ENCODE measurements at places on chromosomes 2 and 18.
A peak's percentile ranks its signal among the peaks of the same experiment; 100 is the strongest.

DNA sequence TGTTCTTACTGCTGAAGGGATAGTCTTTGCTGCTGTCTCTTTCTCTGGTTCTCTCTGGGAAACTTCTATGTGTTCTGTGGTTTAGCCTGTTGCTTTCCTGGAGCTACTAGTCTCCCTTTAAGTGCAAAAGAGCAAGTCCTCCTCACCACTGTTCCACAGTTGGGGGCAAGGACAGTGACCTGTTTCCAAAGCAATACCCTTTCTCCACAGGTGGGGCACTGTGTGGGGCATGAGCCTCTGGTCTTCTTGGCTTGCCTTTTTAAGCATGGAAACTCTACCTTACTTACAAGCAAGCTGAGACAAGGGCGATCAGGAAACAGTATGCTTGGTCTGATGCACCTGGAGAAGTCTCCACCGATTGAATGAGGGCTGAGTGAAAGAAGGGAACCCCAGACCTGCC lies 156.7 kb downstream of the CPS1 start:
- DNase-seq = no peak

DNA sequence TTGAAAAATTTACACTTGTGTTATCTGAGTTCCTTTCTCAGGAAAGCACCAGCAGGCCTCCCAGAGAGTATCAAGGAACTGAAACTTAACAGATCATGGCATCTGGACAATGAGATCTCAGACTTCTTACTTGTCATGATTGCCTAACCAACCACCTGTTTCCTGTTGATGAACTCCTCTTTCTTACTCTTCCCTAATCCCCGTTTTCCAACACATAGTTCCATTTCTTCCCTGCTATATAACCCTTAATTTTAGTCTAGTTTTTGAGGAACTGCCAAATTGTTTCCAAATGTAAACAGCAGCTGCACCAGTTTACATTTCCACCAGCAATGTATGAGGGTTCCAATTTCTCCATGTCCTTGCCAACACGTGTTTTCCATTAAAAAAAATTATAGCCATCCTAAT lies 6.1 kb upstream of the FAM171B start:
- no peak for DNase-seq

DNA sequence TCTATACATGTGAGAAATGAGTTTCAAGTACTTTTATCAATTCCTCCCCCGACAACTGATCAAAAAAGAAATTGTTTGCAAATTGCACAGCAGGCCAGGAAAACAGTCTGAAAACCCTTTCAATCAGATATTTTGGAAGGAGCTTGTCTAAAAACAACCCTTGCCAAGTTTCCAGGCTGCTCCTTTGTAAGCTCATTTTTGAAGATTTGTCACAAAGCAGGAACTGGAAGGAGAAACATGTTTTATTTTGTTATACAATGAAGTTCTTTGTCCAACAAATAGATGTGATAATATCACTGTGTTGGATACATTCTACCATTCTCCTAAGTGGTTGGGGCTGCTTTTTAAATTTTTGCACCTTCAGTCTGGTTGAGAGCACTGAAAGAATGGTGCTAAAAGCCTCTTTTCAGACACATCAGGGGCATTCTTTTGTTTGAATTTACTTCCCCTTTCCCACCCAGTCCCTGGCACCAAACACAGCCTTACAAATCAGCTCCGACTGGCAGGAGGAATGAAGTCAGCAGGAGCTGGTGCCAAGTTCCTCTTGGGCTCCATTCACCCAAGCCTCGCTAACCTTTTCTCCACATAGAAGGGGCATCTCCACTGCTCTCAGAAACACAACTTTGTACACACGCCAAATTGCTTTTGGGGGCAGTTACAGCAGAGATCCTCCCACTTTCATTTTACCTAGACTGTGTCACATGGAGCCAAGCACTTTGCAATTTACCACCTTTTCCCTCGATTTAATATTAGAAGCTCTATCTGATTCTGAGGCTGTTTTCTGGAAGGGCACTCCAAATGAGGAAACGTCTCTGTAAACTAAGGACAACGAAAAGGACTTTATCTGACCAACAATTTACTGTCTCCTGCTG lies 88.0 kb downstream of the C1D start:
- no peak for DNase-seq

- DNase-seq = no peak
These were observed 422.5 kb upstream of the CRIM1 start for GRCh38 chr2:35933031-35933430.

GRCh38 chr2:1371082-1371481 lies 42.2 kb upstream of the TPO start:
- DNase-seq = no peak

DNA sequence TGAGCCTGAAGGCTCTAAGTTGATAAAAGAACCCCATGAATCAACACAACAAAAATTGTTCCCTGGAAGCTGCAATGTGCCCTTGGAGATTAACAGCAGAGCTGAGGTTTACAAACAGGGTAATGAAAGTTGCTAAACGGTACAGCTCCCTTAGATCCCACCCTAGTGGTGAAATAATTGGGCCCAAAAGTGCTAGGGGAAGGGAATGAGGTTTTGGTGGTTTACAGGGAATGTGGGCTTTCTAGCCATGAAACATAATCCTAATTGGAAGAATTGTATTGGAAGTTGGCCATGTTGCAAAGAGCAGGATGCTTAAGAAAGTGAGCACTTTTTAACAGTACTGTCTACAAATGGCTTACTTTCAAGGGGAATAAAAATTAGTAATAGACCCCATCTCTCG lies 180.2 kb upstream of the SMIM21 start:
- DNase-seq = no peak

- no peak for DNase-seq
These were observed 114.2 kb upstream of the ZNF236 start for GRCh38 chr18:76708071-76708721.

- no peak for DNase-seq
These were observed 22.2 kb downstream of the SOWAHC start for GRCh38 chr2:109636317-109636716.

DNA sequence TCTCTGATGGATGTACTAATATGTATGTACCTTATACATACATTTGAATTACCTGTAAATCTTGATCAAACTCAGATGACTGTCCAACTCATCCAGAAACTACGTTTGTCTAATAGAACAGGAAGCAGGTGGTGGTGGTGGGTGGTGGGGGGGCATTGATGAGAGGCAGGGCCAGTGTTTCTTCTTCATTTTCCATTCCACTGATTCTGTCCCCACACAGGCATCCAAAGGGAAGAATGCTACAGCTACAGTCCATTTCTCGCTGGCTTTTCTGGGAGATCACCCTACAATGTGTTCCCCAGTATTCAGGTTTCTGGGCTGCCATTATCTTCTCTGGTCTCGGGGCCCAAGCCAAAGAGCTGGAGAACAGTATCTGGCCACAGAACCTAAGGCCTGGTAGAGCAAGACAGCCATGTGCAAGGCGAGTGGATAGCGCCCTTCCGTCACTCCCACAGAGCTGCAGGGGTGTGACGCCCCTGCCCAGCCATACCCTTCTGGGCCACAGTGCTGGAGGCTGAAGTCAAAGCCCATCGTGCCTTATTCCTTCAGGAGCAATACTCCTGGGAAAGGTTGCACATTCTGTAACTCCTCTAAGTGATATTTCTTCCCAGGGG lies 54.5 kb downstream of the BCL11A start:
- no peak for DNase-seq

DNA sequence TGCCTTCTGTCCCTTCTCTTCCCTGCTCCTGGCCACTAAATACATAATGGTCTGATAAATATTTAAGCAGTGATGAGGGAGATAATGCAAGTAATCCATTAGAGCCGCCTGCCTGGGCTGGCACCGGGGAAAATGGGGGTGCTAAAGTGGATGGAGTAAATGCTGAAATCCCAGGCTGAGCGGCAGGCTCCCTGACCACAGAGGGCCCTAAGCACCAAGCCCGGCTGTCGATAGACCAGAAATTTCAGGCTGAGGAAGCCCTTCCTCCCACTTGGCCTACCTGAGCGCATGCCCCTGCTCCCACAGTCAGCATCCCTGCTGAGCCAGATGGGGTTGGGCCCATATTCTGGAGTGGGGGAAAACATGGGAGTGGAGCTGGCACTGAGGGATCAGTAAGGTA lies 197.5 kb upstream of the SKOR2 start:
- DNase-seq = no peak

DNA sequence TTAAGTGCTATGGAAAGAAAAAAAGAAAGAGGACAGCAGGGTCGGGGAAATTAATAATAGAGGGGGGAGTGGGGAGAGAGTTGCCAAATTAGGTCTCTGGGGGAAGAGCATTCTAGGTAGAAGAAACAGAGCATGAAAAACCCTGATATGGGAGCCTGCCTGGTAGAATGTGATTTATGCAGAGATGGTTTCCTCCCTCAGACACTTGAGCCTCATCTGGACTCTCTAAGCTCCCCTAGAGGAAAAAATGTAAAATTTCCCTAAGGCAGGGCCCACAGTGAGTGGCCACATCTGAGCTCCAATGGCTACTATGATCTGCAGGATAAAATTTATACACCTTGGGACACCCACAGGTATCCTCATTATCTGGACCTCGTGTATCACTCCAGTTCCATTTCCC lies 20.6 kb upstream of the EPAS1 start:
- DNase-seq = no peak

GRCh38 chr18:13372531-13372951 lies 154.0 kb downstream of the LDLRAD4 start:
- DNase-seq = no peak

- no peak for DNase-seq
These were observed 9.9 kb downstream of the NCAPH start for GRCh38 chr2:96345438-96345837.

DNA sequence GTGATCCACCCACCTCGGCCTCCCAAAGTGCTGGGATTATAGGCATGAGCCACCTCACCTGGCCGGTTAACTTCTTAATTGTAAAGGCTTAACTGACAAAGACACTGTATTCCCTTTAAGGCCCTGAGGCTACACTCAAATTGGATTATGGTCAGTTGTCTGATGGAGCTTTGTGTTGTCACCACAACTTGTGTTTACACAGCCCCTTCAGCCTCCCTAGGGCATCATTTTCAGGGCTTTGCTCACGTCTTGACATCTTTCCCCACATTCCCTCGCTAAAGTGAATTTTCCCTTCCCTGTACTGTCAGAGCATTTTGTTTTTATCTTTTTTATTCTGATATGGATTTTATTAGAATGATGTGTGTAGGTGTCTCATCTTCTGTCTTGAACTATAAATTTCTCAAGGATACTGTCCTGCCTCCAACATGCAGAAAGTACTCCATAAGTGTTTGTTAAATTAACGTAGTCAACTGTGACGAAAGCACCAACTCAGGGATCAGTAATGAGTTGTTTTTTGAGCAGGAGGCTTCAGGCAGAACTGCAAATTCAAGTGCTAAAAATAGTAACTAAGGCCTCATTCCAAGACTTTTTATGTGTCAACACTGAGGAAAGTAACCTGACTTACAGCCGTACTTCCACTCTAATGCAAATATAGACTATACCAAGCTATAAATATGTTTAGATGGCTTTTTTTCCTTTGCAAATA lies 77.1 kb upstream of the NARS1 start:
- DNase-seq = peak; percentile 67

DNA sequence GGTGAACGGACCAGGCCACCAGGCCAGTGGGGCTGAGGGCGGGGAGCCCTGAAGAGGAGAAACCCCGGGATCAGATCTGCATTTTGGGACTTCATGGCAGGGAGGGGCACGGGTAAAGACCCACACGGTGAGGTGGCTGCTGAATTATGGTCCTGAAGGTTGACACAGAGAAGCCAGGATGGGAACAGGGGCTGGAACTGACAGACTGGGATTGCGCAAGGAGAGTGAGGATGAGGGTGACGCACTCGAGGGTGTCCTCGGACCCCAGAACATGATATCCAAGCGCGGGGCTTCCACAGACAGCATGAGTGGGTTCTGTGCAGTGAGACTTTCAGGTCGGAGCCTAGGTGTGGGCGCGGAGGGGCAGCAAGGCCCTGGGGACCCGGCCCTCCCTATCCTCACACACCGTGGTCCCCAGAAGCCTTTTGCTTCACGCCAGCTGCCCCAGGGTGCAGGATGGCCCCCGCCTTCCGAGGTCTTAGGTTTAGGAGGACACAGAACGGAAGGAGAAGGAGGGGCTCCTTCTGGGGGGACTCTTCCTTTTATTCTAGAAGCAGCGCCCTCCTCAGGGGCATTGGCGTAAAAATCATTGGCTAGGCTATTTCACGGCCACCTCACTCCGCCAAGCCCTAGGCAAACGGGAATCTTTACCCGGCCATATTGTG lies 416.8 kb upstream of the HS6ST1 start:
- no peak for DNase-seq

DNA sequence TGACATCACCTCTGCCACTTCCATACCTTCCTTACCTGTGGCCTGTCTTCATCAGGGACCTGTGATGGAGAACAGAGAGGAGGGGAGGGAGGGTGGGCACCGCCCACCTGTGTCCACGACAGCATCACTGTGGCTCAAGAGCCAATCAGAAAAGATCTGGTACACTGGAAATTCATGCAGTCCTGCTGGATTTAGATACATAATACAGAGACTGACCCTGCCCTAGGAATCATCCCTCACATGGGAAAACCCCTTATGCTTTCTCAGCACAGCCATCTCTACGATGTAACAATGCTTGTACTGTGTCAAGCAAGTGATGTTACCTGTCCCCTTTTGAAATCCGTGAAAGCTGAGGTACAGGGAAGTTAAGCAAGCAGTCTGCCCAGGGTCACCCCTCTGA lies 145.6 kb upstream of the EPAS1 start:
- no peak for DNase-seq

DNA sequence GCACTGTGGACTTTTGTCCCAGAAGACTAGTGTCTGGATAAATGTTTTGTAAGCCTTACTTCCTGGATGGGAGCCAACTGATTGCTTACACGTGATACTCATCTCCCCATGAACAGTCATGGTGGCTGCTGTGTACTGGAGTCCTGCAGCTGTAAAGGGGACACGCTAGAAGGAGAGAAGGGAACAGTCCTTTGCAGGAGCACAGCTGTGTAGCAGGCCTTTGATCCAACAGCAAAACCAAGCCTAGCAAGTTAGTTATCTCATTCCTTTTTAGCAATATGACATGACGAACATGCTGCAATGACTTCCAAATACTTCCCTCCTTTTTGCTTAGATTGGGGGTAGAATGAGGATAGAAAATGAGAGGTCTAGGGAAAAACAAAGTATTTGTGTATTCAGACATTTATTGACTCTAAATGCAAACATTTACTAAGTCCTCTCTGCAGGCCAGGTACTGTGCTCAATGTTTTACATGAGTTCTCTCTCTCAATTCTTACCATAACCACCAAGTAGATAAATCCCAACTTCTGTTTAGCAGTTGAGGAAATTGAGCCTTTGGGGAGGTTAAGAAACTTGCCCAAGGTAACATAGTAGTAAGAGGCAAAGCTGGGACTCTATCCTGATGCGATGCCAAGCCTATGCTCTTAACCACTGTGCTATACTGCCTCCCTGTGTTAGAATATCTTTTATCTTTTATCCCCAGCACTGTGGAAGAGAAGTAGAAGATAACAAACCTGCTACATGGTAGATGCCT lies 55.4 kb upstream of the CD28 start:
- peak; percentile 13 for DNase-seq

GRCh38 chr2:171960570-171960969 lies 38.3 kb downstream of the HAT1 start:
- no peak for DNase-seq

Data from HAP-1 (cell line).